NCI-H524 (cell line): ENCODE measurements at places on chromosomes 3 and 15.

GRCh38 chr3:18567293-18567692, 142.2 kb upstream of the SATB1 start:
- DNase-seq: no peak

DNA sequence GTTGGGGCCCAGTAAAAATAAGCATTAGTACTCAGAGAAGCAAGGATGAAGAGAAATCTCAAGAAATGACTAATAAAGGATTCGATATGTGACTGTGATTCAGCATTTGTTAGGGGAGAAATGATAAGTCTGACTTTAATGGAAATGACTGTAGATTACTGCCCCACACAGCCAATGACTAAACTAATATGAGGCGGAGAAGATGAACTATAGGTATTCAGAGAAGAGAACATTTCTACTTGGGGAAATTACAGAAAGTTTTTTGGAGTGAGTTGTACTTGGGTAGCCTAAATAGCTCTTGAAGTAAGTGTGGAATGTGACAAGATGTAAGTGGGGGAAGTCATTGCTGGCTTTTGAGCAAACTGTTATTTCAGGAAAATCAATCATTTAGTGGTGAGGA, 380.0 kb downstream of the PDCD6IP start:
- no peak for DNase-seq

GRCh38 chr3:107897471-107898061, 193.3 kb downstream of the CD47 start:
- DNase-seq: no peak

GRCh38 chr3:26049951-26050350, 260.1 kb downstream of the OXSM start:
- no peak for DNase-seq

DNA sequence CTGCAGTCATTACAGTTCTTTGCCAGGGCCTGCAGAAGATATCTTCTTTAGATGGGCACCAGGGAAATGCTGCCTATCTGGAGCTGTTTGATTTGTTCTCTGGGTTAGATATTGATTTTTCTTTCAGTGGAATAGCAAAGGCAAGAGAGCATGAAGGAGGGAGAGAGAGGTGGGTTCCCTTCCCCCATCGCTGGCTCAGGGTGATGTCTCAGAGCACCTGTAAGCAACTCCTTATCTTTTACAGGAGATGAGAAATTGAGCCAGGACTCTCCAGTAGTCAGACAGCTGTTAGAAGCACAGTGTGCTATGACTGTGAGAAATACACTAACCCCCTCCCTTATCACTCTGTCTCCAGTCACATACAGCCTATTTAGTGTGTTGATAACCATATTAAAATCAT, 89.3 kb upstream of the SLC24A5 start:
- DNase-seq: no peak

GRCh38 chr3:173065543-173065981, 75.5 kb downstream of the SPATA16 start:
- peak; percentile 52 for DNase-seq

- peak; percentile 53 for DNase-seq
Observed at GRCh38 chr3:89314454-89315098, 207.2 kb downstream of the EPHA3 start.

- DNase-seq: no peak
Observed at GRCh38 chr15:39628546-39629257, 47.8 kb downstream of the THBS1 start.

- no peak for DNase-seq
Observed at GRCh38 chr15:48366584-48367312, 35.5 kb downstream of the DUT start.

DNA sequence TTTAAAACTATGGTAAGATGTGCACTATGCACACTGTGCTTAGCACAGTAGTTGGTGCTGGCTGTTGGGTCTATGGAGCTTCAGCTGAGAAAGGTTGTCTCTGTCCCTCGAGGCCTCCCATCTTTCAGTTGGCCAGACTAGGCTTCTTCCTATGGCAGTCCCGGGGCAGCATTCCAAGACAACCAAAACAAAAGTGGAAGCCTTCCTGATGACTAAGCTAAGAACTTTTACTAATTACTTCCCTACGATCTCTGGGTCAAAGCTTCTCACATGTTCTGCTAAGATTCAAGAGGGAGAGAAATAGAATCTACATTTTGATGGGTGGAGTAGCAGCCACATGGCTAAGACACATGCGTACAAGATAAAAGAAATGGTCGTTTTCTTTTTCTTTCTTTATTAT, 342.8 kb downstream of the TUSC7 start:
- no peak for DNase-seq

- DNase-seq: no peak
Observed at GRCh38 chr15:44790215-44790614, 53.9 kb downstream of the TRIM69 start.

DNA sequence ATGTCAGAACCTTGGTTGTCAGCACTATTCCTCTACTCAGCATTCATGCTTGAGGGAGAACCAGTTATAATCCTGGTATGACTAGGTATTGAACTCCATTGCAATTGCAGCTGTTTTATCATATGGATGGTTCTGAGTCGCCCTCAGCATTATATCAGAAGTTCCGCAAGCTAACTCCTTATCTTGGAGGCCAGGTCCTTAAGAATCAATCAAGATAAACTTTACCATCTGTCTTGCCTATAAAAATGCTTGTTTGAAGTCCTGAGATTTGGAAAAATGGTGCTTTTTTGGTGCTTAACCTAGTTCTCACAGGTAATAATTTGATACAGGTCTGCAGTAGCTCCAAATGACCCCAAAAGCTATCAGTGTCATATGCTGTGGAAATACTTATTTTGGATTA, 16.3 kb upstream of the PLSCR1 start:
- DNase-seq: no peak

DNA sequence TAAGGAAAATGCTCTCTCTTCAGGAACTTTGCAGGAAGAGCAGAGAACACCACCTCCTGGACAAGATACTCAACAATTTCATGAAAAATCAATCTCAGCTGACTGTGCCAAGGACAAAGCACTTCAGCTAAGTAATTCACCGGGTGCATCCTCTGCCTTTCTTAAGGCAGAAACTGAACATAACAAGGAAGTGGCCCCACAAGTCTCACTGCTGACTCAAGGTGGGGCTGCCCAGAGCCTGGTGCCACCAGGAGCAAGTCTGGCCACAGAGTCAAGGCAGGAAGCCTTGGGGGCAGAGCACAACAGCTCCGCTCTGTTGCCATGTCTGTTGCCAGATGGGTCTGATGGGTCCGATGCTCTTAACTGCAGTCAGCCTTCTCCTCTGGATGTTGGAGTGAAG, 200.5 kb downstream of the AKAP13 start:
- DNase-seq: no peak

- DNase-seq: no peak
Observed at GRCh38 chr3:38028621-38029361, 651 bp downstream of the PLCD1 start.
